ENCODE measurements at places on chromosomes 1 and 21.

DNA sequence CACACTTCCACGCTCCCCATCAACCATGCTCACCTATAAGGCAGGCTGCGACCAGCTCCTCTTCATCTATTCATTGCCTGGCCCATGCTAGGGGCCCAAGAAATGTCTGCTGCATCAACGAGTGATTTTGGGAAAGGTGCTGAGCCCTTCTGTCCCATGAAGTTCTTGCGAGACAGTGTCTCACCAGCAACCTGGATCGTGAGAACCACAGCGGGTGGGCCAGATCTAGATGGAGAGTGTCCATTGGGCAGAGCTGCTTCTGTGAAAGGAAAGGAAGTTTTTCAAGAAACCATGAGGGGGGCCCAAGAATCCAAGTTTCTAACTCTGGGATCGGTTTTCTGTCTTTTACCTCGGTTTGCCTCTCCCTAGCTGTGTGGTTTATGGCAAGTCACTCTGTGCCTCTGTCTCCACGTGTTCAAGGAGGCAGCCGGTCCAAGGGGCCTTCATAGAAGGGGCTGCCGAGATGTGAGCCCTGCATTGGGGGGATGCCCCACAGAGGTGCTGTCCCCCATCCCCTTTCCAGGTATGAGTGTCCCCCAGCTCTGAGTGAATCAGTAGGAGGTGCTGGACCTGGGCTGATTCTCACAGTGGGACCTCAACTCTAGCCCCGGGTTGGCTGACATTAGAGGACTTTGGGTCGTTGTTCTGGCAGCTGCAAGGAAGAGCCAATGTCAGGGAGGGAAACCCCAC, 8.3 kb upstream of the PADI1 start:
- no peak for DNase-seq

DNA sequence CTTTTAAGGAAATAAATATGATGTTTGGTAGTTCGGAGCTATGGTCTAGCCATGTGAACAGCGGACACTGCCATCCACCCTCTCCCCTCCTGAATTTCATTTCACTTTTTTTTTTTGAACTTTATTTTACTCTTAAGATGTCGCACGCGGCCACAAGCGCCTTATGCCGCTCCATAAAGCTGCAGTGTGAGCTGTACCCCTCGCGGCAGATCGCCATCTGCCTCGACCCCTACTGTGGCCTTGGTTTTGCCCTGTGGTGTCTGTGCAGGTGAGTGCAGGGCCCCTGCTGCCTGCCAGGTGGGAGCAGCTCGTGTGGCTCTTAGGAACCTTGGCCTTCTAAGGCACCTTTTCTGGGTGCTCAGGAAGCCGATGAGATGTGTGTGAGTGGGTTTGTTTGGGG, 48.1 kb downstream of the S100B start:
- DNase-seq, result no peak

GRCh38 chr21:42736646-42737350, 83.4 kb downstream of the PDE9A start:
- no peak for DNase-seq

DNA sequence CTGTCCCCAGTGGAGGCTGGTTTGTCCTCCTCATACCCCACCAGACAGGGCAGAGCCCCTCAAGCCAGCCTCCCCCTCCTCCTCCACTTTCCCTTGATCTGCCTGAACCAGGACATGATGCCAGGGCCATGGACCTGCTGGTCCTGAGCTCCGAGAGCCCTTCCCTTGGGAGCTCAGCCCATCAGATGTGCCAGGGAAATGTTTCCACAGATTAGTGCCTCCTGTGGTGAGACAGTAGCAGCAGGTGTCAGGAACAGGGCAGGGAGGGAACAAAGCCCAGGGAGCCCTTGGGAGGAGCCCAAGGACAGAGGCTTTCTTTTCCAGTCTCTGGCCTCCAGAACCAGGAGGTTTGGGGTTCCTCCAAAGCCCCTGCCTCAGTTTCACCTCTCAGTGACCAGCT, 14.6 kb upstream of the SLC41A1 start:
- no peak for DNase-seq

DNA sequence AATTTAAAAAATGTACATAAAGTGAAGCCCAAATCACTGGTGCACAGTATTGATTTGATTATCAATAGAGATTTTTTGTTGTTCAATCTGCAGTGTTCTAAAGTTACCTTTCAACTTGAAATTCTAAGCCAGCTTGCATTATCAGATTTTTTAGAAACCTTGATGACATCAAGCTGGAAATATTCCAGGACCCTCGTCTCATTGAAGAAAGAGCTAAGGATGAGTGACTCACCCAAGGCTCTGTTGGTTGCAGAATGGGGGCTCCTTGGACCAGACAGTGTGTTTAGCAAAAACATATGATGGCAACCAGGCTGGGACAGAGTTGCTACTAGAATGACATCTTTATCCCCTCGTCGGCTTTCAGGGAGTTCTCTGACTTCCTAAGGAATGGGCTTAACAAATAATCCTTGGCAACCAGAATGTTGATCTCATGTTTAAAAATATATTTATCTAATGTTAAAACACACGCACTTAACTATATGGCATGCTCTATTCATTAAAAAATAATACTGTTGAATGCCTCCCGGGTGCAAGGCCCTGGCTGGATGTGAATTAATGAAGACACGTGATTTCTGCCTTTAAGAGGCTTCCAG, 79.7 kb downstream of the RUNX3 start:
- DNase-seq, result no peak

GRCh38 chr21:33299181-33299752, 25.5 kb upstream of the IFNAR1 start:
- DNase-seq, result no peak

DNA sequence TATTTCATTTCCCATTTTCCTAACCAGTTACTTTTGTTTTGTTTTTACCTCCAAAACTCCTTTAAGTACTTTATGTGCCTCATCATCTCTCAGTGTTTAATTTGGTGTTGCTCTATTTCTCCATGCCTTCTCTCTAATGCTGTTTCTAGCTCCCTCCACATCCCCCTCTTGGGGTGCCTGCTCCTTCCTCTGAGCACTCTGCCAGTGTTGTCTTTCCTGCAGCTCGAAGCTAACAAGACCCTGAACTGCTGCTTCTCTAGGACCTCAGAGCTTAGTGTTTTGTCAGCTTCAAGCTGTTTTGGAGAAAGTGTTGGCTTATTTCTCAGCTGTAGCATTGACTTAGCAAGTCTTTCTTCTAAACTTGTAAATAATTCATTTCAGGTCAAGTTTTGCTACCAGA, 290.6 kb downstream of the DPYD start:
- DNase-seq, result peak; percentile 24

GRCh38 chr1:24861821-24862727, 68.0 kb downstream of the RUNX3 start:
- no peak for DNase-seq

DNA sequence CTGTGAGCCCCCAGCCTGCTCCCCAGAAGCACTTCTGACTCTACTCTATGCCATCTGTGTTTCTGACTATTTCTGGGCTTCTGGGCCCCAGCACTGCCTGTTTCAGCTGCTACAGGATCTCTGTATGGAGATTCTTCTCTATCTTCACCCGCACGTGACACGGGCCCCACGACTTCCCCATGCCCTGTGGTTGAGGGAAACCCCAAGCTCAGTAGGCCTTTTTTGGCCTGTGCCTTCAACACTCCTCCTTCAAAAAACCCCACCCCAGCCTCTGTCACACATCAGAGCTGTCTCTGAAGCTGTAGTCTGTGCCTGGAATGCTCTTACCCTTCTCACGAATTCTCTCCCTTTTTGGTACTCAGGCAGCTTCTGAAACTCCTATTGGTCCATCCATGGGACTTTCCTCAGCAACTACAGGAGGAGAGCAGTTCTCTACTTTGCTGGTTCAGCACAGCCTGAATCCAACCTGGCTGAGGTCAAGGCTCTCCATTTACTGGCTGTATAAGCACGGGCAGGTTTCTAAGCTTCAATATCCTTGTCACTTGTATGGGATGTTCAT, 2.0 kb upstream of the NID1 start:
- DNase-seq, result no peak
